ENCODE measurements at places on chromosomes 12 and 14. TPM values are rescaled to one million over a fixed set of nuclear protein-coding genes. Genes with fewer than 3 reads are reported as not detected.

TMEM132D gene
- not detected for total RNA-seq

FITM1 gene
- total RNA-seq, result not detected

EML5 gene
- total RNA-seq, result 0.03 TPM

DHRS7 gene
- total RNA-seq, result 97.6 TPM

RAD9B gene
- not detected for total RNA-seq

SMOC1 gene
- total RNA-seq, result not detected

PPP1R36 gene
- total RNA-seq, result not detected

SLC25A21 gene
- total RNA-seq, result 2.6 TPM

SIRT4 gene
- 0.60 TPM for total RNA-seq

AKAP5 gene
- total RNA-seq, result 7.3 TPM

VRTN gene
- not detected for total RNA-seq

CLEC1A gene
- not detected for total RNA-seq

KRT80 gene
- total RNA-seq, result 1.5 TPM

TRIP11 gene
- 25.0 TPM for total RNA-seq

MMP19 gene
- 9.8 TPM for total RNA-seq

ASB2 gene
- total RNA-seq, result 14.9 TPM

MAP3K9 gene
- 0.22 TPM for total RNA-seq

KRT2 gene
- total RNA-seq, result not detected

GPX2 gene
- total RNA-seq, result not detected

PSME2 gene
- 161 TPM for total RNA-seq

MLEC gene
- 84.6 TPM for total RNA-seq

UNC79 gene
- total RNA-seq, result 0.13 TPM

KCTD10 gene
- total RNA-seq, result 33.0 TPM

AKAP6 gene
- total RNA-seq, result 3.8 TPM

ESRRB gene
- 0.03 TPM for total RNA-seq

KLRF1 gene
- total RNA-seq, result not detected
